HS-5 (cell line): ENCODE measurements at places on chromosomes 1 and 21.
A peak's percentile ranks its signal among the peaks of the same experiment; 100 is the strongest.

- no peak for DNase-seq
These were observed 36.9 kb upstream of the KLHDC7A start for GRCh38 chr1:18443587-18444520.

DNA sequence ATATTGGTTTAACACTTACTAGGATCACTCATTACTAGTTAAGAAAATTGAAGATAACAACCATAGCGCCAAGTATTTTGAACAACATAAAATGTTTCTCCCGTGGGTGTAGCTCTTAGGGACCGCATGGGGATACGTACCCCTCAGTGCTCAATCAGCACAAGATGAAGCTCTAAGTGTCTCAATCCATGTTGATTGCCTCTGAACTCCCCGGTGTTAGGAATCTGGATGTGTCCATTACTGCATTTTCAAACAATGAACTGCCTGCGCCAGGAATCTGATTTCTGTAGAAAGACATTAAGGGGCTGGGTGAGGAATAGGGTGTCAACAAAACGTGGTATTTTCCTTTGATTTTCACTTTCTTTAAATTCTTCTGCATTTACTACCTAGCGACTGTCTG lies 100.2 kb downstream of the LMO4 start:
- no peak for DNase-seq

- no peak for DNase-seq
These were observed 9.5 kb downstream of the ZBTB7B start for GRCh38 chr1:155012026-155012546.

DNA sequence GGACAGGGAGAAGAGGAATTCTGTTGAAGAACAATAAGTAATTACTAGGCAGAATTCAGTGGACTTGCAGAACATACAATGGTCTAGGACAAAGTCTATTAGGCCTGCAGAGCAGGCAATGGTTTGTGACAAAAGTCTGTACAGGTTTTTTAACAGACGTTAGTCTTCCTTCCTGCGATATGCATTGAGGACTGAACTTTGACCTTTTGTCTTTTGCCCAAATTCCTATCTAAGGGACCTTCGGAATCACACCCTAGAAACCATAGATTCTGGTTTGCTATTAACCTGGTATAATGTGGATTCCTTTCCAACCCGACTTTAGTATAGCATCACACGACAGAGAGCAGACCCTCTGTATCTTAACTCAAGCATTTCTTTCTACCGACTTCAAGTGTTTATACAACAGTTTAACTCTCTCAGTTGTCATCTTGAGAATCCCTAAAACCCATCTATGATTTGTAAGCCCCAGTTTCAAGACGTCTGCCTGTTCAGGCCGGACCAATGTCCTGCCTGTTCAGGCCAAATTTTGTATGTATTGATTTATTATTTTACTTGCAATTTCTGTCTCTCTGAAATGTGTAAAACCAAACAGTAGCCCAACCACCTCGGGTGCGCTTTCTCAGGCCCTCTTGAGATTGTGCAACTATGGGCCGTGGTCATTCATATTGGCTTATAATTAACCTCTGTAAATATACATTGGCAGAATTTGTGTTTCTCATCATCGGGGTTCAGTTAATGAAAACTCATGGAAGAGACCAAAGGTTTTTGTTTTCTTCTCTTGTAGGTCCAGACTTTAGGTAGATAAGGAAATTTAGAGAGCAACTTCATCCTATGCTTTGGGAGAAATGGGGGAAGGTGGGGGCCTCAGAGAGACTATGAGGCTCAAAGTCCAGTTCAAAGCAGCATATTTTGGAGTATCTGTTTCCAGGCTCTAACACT lies 76.9 kb upstream of the TNFSF18 start:
- DNase-seq: no peak

- peak; percentile 93 for DNase-seq
These were observed at the start of gene MDM4 for GRCh38 chr1:204516180-204516879. Gene MDM4, plus strand, starts transcription at chr1:204516406. Its CDS starts 9,113 bp downstream, at chr1:204525519.

- no peak for DNase-seq
These were observed 568.8 kb downstream of the LMO4 start for GRCh38 chr1:87897481-87897880.

DNA sequence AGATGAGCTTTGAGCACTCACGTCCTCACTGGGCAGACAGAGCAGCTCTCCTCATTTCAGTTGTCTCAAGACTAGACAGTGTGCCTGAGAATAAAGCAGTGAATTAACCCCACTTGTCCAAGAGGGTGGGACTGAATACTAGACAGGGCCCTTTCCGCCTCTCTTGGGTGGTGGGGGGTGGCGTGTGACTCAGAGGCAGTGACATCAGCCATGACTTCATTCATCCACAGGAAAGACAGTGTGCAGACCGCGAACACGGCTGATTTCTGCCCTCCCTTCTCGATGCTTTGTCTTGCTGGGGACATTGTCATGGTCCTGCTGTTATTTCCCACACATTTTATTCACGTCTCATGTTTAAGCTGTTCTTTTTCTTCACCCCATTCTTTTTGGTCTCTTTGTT lies 64.9 kb downstream of the FGGY start:
- DNase-seq: no peak

- no peak for DNase-seq
These were observed 7.5 kb downstream of the PPP1R12B start for GRCh38 chr1:202355944-202356553.

- no peak for DNase-seq
These were observed 32.7 kb upstream of the MTR start for GRCh38 chr1:236762410-236762809.

DNA sequence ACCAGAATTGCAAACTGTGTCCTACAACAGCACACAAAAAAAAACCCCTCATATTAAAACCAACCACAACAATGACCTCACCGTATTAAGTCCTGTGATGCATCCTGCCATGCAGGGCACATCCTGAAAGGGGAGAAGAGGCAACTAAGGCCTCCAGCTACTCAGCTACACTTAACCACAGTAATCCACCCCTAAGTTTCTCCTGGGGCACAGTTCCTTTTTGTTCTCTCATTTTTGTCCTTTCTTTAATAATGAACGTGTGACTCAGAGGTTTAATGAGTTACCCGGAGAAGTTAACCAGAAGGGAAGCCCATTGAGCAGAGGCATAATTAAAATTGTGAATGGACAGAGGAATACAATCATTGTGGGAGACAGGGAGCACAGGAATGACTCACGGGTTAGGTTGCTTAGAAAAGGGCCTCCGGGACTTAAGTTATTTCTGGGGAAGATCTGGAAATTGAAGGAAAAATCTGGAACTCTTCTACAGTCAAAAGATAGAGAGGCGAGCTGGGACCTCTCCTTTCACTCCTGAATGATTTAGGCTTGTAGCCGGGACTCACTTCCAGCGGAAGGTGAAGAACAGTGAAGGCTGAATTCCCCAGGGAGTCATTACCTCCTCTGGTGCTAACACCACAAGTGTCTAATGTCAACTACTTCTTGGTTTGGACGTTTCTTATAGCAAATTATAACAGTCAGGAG lies 36.9 kb upstream of the HIVEP3 start:
- peak; percentile 86 for DNase-seq

DNA sequence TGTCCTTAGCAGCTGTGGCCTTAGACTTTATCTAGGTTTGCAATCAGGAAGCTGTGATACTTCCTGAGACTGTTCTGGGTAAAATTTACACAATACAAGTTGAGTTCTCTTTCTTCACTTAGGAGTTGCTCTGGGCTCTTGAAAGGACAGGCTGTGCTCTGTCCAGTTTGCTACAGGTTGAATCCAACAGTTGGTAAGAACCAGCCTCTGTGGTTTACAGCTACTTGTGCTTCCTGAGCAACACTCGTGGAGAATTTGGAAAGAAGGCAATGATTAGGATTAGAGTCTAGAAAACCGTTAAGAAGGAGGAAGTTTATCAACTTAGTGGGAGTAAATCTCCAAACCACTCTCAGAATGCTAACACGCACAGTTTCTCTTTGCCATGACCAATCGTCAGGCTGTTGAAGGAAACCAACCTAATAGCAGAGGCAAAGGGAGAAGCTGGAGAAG lies 26.8 kb downstream of the GFI1 start:
- no peak for DNase-seq
